IPS DF 6.9 (cell line): ENCODE measurements at places on chromosomes 2 and 18.

DNA sequence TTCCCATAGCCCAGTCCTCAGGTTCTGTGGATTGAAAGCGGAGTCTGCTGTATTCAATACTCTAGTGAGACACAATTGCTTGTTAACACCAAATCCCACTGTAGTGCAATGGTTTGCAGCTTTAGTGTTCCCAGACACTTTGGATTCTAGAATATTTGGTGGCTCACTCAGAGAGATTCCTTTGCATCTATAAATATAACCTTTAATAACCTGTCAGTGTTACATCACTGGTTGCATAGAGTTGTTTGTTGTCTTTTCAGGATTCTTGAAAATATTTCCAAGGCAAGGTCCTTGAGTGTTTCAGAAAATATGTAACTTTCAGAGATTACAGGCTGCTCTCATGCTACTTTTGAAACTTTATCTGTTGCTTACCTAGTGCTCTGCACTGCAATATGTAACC, 157.5 kb downstream of the ZEB2 start:
- no peak for DNase-seq

DNA sequence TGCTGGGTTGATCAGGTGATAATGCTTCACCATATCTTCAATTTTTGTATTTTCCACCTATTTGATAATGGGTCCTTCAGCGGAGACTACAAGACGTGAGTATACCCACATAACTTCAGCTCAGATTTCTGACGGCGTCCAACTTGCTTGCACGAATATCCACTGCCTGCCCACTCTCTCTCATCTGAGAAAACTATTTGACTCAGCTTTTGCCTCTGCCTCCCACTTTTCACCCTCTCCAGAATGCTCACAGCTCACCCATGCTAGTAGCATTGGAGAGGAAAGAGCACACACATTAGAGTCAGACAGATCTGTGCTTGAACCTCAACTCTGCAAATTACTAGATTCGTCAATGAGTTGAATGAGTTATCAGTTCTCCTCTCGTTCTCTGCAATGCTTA, 166.8 kb downstream of the BCL2 start:
- no peak for DNase-seq

DNA sequence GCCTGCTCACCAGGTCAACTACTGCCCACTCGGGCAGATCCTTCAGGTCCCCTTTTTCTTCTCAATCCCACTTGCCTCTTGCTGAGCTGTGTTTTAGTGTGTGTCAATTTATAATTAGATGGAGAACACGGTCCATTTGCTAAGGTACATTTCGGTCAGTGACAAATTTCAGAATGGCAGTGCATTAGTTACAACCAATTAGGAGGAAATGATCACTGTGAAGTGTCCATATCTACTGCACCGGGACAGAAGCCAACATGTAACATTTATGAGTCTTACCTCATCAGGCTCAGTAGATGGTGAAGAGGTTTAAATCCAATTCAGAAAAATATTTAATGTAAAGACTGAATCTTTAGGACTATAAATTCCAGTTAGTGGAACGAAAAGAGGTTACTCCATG, 47.7 kb downstream of the CMPK2 start:
- no peak for DNase-seq

DNA sequence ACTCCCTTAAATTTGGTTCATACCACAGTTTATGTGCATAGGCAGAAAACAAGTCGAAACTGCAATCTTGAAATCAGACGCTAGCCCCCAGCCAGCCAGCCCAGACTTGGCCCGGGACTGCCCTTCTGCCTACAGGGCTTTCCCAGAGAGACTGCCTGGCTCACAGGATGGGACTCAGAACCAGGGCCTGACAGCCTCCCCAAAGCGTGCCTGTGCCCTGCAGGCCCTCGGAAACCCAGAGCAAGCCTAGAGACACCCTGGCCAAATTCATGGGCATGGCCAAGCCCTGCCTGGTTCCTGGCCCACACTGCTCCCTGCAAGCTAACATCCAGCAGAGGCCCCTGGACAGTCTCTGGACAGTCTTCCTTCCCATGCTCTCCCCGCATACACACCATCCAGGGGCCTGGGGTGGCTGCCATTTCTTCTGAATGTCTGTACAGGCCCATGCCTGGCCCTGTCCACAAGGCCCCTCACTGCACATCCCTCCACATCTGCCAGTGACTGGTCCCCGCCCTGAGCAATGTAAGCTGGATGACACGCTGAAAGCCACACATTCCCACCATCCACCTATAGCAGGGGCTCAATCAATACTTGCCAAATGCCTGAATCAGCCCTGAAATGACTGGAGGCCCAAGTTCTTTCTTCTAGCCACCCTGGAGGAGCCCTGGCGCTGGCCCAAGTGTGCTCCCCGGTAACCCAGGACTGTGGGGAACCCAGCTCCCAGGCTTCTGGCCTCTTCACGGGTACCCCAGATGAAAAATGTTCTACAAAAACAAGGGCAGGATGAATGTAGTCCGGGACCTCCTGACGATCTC, 73.1 kb downstream of the HDAC4 start:
- DNase-seq, result no peak

GRCh38 chr2:84959095-84959565, 11.8 kb upstream of the KCMF1 start:
- DNase-seq, result no peak

- DNase-seq, result no peak
Observed at GRCh38 chr18:9750606-9751304, 42.7 kb downstream of the RAB31 start.

- no peak for DNase-seq
Observed at GRCh38 chr2:129237966-129238725, 741.3 kb upstream of the RAB6C start.

DNA sequence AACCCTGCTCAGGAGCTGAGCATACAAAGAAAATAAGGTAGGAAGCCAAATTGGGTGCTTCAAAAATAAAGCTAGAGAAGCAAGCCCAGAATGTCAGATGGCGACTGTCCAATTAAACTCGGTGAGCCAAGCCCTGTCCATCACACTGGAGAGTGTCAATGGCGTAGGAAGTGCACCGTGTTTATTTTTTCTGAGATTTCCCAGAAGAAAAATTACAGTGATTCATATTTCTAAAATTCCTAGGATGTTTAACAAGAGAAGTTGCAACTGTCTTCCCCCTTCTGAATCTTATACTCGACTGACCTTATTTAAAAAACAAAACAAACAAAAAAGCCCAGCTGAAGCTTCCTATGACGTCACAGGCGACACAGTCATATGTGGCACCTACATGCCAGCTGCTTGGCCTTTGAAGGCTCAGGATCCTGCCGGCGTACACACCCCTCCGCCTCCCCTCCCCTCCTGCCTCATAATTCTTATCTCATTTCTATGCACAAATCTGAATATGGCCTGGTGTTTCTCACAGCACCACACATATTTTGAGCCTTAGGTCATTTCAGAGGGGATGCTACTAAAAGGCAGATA, 60.8 kb downstream of the MBP start:
- no peak for DNase-seq

DNA sequence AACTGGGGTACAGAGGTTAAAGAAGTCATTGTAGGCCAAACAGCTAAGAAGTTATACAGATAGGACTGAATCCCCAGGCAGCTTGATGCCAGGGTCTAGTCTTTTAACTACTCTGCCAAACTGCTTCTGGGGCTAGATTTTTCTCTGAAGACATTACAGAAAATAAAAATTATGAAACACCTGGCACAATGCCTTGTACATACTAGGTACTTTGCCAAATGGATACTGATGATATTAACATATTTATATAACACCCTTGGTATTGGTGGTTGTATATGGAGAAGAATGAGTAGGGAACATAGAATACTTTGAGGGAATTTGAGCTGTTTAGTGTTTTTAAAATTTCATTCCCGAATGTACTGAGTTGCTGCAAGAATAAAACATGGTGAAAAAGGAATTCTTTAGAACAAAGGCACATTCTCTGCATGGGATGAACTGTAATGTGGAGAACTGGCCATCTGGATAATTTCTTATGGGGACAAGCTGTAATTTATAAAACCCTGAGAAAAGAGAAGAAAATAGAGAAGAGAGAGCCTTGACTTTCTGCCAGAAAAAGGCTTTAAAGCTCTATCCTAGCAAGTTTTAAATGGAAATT, 210.9 kb upstream of the TMEM200C start:
- no peak for DNase-seq

DNA sequence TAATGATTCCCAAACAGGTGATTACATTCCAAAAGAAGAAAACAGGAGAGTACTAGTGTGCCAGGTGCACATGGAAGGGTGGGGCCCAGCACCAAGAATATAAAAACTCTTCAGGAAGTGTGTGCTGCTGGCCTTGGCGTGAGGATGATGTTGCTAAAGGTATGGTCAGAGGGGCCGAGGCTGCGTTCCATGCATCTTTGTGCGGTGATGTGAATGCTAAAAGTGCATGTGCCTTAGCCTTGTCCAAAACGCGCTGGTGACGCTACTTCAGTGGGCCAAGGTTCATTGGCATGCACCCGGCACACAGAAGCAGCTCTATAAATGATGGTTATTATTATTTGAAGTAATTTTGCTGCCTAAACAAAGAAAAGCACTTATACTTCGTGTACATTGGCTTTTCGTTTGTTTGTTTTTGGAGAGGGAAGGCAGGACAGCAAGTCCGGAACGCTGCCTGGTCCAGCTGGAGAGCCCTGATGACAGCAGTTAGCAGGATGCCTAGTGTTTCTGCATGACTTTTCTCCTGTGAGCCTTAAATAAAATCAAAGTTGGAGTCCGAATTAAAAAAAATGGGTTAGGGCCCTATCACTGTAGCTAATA, 2.9 kb downstream of the ALKAL2 start:
- no peak for DNase-seq

DNA sequence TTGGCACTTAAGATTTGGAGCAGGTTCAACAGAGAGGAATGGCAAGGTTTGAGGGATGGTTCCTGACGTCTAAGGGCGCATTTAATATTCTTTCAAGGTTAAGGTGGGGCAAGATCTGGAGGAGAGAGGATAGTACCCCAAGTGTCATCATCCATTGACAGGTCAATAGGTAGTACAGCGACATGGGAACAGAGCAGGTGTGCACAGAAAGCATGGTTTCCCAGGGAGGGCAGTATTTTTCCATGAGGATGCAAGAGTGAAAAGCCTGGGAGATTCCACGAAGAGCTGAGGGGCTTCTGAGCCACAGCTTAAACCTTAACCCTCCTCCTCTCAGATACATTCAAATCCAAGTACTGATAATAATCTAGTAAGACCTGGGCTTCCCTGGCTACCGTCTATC, 9.1 kb downstream of the HES6 start:
- DNase-seq, result no peak

- DNase-seq, result no peak
Observed at GRCh38 chr18:63240531-63241316, 78.8 kb downstream of the BCL2 start.

DNA sequence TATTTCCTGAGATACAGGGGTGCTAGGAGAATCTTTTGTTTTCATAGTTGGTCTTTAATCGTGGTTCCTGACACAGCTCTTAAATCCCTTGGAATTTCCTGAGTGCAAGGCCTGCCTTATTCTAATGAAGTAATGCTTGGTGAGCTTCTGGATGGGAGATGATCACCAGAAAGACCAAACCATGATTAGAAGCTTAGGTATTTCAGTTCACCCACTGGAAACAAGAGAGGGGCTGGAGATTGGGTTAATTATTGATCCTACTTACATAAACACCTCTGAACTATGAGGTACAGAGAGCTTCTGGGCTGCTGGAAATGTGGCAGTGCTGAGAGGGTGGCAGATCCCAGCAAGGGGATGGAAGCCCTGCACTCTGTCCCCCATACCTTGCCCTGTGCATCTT, 406.8 kb downstream of the THSD7B start:
- DNase-seq, result no peak

DNA sequence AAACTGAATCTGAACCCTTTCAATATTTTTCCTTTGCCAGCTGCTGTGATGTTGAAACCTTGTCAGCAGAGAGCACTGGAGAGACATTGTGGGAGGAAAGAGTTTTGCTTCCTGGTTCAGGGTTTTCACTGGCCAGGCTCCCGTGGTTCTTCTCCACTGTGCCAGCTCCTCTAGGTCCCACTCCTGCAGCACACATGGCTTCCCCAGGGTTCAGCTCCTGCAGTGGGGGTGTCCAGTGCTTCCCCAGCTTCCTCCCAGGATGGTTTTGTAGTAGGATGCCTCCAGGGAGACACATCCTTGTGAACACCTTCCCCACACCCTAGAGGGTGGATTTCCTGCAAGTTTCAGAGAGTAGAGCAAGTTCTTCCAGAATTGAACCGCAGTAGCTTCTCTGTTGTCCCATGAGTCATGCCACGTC, 24.0 kb upstream of the SULT1C3 start:
- DNase-seq, result no peak

DNA sequence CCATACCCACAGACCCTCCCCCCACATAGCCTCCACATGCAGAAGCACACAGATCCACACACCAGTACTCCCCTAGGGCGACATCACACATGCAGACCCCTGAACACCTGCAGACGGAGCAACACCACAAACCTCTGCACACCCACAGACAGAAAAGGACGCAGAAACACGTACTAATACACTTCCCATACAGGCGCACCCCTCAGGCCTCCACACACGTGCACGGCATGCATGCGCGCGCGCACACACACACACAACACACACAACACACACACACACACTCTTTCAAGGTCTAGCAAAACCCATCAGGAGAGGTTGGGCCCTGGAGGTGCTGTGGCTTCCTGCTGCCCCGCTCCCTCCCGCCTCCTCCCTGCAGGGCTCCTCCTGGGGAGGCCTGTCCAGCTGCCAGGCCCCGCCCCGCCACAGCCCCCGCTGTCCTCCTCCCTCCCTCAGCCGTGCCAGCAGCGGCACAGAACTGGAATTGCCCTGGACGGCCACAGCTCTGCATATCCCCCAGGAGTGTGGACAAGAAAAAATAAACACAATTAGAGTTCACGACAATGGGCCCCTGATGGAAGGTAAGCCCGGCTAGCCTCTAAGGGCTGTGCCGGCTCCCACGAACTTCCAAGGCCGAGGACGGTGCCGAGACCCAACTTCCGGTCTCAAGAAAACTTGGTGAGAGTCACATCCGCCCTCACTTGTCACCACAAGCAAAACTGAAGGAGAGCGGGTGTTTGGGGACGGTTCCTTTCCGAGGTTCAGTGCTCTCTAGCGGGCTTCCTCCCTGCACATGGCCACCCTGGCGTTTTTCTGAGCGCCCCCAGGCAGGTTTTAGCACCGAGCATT, 6.8 kb downstream of the ZFP36L2 start:
- no peak for DNase-seq

- DNase-seq, result no peak
Observed at GRCh38 chr2:150133623-150134022, 353.8 kb downstream of the RND3 start.

DNA sequence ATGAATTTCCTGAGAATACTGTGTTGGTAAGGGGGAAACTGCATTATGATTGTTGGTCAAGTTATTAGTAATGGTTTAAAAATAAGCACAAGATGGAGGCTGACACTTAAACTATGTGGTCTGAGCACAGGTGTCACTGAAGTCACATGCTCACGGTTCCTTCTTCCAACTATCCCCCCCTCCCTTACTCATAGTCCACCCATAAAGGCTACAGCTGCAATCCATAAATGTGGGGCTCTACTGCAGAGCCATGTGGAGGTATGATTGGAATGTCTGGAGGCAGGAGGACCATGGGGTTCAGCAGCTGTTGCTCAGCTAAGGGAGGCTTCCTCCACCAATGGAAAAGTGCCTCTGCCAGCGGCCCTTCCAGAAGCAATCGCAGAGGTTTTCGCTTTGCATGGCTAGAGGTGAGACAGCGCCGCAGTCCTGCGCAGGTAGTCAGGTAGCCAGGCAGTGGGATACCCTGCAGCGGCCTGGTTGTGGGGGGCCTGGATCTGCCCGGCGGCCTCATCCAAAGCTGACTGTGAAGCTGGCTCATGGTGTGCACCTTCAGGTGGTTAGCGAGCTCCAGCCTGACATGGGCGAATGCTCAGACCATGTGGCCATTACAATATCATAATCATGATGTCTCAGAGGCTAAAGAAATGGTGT, 249.6 kb downstream of the DCDC2C start:
- no peak for DNase-seq

GRCh38 chr2:54858021-54858681, 134.7 kb downstream of the EML6 start:
- DNase-seq, result no peak
